ENCODE measurements at places on chromosomes 6 and 20.

DNA sequence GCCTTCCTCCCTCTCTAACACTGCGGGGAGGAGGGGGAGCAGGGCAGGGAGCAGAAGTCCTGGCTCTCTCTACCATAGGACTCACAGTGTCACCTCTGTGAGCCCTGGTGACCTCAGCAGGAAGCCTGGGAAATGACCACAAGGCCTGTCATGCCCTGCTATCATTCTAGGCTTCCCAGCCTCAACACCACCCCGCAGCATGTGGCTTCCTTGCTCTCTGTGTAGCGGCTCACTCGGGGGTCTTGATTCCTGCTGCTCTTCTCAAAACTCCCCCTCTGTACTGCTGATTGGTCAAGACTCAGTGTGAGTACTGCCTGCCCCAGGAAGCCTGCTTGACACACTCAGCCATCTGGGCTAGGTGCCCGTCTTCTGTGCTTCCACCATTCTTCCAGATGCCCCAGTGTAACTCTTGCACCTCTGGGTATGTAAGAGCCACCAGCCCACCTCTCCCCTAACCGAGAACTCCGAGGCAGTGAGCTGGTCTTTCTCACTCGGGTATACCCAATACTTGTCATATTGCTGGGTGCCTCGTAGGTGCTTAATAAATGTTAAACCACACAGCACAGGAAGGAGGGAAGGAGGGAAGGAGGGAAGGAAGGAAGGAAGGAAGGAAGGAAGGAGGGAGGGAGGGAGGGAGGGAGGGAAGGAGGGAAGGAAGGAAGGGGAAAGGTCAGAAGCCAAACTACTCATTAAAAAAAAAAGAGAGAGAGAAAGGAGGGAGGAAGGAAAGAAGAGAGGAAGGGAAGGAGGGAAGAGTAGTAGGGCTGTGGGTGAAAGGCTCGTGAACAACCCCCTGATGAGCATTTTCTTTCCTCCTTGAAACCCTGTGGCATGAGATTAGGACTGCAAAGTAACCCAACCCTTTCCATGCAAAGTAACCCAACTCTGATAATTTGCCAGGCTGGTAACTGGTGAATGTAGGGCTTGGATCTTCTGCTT lies 5.0 kb downstream of the MDFI start:
- DNase-seq: no peak

- DNase-seq: no peak
These were observed 15.3 kb upstream of the TBC1D32 start for GRCh38 chr6:121349596-121349995.

- no peak for DNase-seq
These were observed 211.6 kb downstream of the THBS2 start for GRCh38 chr6:169042061-169042460.

DNA sequence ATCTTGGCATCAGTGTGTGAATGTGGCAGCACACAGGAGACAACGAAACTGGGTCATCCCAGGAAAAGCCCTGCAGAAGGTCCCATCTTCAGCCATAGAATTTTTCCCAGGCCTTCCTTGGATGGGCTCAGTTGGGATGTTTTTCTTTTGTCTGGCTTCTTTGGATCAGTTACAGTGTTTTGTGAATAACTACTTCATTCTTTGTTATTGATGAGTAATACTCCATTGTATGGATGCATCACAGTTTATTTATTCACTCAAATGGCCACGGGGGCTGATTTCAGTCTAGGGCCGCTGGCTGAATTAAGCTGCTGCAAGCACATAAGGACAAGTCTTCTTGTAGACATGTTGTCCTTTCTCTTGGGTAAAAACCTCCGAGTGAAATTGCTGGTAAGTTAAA lies 81.3 kb upstream of the CD93 start:
- no peak for DNase-seq

DNA sequence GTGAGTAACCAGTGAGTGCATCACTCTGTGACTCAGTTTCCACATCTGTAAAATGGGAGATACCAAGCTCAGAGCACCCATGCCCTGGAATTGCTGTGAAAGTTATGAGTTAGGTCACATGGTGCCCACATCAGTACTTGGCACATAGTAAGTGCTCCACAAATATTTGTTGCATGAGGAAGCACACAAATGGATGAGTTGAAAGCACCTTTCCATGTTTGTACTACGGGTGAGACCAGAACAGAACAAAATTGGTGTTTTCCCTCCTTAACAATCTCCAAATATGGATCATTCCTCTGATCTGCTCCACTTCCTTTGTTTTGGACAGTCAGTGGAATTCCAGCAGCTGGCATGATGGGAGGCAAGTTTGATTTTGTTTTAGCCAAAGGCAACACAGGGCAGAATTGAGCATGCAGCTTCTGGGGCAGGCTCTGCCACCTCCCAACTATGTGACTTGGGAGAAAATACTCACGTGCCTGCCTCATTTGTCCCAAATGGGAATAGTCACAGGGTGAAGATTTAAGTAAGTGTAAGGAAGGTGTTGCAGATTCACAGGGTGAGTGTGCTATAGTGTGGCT lies 503.7 kb upstream of the SULF2 start:
- DNase-seq: no peak

GRCh38 chr20:58521763-58522162 lies 6.6 kb upstream of the APCDD1L start:
- DNase-seq: no peak

- no peak for DNase-seq
These were observed 683.0 kb downstream of the DHX35 start for GRCh38 chr20:39645131-39645530.

DNA sequence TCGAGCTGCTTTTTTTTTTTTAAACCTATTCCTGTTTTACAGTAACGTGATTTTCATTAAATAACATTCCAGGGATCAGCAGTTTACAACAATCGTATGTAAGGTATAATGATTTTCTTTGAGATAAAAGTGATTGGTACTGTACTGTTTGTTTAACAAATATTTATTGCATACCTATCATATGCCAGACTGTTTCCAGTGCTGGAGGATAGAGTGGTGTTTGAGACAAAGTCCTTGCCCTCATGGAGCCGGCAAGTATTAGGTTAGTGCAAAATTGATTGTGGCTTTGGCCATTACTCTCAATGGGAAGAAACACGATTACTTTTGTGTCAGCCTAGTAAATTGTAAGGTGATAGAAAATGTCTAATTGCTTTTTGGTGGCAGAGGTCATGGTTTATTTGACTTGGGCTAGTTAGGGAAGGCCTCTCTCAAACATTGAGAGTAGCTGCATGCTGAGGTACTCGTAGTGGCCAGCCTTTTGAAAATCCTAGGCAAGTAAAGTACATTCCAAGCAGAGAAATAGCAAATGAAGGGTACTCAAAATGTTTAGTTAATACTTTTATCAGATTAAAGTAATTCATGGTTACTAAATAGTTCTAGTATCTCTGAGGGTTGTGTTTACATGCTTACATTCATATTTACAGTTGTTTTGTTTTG lies 35.6 kb downstream of the PHF3 start:
- no peak for DNase-seq

DNA sequence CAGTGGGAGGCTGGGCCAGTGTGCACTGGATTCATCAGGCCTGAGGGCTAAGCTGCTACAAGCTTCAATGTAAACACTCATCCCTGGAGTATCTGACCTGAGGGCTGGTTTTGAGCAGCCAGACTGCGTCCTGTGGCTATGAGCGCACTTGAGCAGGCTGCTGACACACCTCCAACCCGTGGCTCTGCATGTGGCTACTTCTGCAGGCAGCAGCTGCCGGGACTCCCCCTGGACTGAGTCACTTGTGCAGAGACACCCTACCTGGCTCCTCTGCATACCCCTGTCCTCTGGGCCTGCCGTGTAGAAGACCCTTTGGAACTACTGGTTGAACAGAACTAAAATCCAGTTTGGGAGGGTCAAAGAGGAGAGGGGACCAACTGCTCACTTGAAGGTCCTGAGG lies 172.0 kb downstream of the SCP2D1 start:
- DNase-seq: no peak

- no peak for DNase-seq
These were observed 10.1 kb upstream of the CALHM6 start for GRCh38 chr6:116450769-116451740.

GRCh38 chr6:81638366-81638765 lies 114.1 kb downstream of the TENT5A start:
- DNase-seq: no peak
